ENCODE measurements at places on chromosomes 6 and 20.

DNA sequence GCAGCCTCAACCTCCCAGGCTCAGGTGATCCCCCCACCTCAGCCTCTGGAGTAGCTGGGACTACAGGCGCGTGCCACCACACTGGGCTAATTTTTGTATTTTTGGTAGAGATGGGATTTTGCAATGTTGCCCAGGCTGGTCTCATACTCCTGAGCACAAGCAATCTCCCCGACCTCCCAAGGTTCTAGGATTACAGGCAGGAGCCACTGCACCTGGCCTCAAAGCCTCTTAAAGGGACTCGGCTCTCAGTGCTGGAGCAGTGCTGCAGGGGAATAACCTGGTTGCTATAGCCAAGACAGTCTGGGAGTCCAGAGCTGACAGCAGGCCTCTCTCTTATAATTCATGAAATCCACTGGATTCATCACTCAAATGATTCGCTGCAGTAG is 17.0 kb downstream of the GHRH start:
- DNase-seq: no peak

DNA sequence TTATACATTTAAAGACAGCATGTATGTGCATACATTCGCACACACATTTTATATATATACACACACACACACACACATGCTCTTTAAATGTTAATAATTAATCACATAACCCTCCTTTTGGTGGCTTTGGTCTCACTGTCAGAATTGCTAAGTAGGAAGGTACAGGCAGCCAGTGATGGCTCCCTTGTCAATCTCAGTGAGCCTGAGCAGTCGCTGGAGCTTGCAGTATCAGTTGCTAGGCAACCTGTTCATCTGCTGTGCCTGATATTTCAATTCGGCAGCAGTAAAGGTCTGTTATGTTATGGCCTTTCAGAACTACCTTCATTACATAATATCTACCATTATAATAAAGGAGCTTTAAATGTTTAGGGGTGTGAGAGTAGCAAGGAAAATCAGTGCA is 374.3 kb downstream of the LMBRD1 start:
- DNase-seq: no peak

DNA sequence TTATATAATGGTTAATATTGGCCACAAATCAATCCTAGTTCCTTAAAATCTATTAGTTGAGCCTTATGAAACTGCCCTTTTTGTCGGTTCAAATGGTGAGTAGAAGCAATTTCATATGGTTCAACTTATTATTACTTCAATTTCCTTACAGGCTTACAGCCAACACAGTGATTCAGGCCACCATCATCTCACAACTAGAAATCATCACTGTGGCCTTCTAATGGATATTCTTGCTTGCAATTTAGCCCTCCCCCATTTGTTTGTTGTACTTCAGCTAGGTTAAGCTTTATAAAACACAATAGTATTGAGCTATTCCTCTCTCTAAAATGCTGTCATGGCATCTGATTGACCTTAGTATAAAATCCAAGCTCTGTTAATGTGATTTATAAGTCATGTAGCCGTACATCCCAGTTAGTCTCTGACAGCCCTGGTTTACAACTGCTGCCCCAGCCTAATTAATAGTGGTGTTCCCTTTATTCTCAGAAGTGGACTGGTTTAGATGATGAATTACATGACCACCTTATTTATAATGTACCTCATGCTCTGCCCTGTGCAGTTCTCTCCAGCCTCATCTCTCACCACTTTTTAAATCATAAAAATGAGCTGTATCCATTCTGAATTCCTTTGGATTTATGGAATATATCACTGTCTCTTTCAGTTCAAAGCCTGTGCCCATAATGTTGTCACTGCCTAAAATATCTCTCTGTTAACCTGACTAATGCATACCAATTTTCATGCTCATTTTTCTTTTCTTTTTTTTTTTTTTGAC is 36.7 kb downstream of the LAMA2 start:
- no peak for DNase-seq

GRCh38 chr6:145189836-145190235 is 545.5 kb downstream of the EPM2A start:
- no peak for DNase-seq

DNA sequence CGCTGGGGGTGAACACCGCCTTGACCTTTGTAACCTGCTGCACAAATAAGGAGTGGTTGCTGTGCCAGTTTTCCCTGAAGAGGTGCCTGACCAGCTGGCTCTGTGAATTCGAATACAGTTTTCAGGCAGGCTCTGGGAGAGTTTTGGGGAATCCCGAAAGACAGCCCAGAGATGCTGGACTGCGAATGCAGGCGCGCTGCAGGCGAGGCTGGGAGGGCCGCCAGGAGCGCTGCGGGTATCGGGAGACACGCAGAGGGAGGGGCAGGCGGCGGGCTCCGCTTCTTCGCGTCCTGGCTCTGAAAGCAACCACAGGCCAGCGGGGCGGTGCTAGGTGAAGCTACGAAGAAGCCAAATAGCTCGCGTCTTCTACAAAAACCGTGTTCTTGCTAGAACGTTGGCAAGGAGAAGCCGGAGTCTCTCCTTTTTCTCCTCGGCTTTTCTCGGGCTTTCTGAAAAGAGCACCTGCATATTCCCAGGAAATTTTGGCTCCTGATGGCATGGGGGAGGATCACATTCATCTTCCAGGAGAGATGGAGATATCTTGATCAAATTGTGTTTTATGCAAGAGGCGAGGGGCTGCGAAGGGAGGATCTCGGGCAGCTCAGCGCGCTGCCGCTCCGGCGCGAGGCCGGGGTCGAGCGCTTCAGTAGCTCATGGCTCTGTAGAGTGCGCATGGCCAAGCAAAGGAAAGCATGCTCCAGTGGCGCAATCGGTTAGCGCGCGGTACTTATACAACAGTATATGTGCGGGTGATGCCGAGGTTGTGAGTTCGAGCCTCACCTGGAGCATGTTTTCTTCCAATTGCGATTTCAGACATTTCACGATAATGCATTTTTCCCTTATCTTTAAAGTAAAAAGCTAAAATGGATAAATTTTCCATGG is 158.1 kb upstream of the ZNF184 start:
- DNase-seq: no peak

DNA sequence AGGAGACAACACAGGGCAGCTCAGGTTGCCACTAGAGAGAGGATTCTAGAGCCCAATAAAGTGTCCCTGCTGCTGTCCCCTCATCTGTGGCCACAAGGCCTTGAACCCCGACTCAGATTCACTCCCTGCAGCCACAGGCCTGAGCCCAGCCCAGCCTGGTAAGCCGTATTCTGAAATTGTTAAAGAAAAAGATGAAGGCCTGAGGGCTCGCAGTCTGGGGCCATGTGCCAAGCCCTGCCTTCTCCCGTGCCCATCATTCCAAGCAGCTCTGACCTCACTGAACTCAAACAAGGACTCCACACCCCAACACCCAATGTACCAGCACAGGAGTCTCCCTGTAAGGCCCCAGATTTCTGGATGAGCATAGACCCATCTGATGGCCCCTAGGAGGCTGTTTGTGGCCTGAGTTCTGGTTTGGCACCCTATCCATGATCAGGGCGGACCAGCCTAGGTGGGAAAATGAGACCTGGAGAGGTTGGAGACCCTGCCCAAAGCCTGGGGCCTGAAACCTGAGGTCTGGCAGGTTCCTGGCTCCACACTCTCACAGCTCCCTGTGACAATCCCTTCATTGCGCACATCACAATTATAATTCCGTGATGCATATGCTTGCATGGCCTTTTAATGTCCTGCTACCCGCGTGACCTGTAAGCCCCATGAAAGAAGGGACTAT is 62.0 kb upstream of the TOP1 start:
- DNase-seq: no peak
